ENCODE measurements at places on chromosomes 1 and 21.

DNA sequence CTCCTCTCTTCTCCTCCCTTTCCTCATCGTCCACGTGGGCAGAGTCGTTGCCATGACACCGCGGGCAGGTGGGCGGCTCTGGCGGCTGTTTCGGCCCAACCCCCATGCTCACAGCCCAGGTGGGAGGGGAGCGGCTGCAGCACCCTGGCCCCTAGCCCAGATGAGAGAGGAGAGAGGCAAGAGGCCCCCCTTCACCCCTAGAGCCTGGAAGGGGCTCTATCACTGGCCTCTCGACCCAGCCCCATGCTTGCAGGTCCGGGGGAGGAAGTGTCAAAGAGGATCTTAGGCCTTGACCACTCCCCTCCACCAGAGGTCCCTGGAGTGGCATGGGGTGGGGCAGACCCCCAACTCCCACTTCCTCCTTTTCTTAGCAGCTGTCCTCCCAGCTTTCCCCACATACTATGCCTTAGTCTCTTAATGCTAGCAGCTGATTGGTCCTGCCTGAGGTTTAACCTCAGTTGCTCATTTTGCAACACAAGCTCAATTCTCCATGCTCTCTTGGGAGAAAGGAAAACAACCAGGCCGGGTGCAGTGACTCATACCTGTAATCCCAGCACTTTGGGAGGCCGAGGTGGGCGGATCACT is 10.4 kb downstream of the DLGAP3 start:
- no peak overlapping the region for H3K4me3 ChIP-seq
- H3K4me1 ChIP-seq = no peaks in the 10 kb centered on the region
- H3K27ac ChIP-seq = no peak overlapping the region
- no peaks in the 10 kb centered on the region for H3K36me3 ChIP-seq

DNA sequence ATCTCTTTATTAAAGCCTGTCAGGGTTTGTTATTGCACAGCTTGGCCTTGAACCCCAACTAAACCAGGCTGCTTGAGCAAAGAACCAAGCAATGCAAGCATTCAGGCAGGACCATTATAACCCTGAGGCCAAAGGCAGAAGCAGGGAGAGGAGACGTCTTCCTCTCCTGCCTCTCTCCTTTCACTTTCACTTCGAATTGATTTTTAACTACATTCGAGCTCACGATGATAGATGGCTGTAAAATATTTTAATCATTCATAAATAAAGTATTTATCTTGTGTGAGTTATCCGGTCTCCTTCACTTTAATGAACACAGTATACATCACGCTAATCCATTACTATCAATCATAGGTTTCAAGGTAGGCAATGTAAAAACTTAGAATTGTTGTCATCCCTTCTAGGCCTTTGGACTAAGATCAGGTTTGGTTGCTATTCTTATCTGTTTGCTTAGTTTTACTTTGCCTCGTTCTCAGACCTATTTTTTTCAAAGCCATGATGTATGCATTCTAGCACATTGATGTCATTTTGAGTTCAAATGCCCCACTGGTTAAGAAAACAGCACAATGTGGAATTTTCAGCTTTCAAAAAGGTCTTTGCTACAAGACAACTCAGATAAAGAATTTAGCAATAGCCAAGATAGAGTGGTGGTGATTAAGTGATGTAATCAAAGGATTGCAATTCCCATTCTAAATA is 480.2 kb upstream of the RUNX1 start:
- DNase-seq = no peak
- peaks cover 26% of the 10 kb centered on the region for H3K4me1 ChIP-seq
- H3K27me3 ChIP-seq = no peaks in the 10 kb centered on the region
- no peak overlapping the region for H3K27ac ChIP-seq
- H3K4me3 ChIP-seq = no peak overlapping the region
- no peaks in the 10 kb centered on the region for H3K36me3 ChIP-seq

DNA sequence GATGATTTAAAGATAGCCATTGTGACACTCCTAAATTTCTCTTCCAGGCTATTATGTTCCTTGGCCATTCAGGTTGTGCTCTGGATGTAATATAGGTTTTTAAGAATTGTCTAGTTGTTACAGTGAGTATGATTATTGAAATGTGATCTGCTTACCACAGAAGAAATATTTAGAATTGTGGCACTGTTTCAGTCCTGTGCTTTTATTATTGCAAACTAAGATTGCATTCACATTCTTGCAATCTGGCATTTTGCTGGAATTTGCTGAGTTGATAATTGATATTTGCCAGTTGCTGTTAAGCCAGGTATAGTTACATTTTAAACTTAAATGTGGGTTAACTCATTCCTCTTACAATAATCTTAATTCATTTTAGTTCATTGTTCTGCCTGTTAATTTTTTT is 22.3 kb downstream of the EXO1 start:
- no peak overlapping the region for H3K27ac ChIP-seq
- no peak for DNase-seq
- no peaks in the 10 kb centered on the region for H3K27me3 ChIP-seq
- no peaks in the 10 kb centered on the region for H3K4me1 ChIP-seq
- no peak overlapping the region for H3K4me3 ChIP-seq
- H3K36me3 ChIP-seq = peaks cover 3% of the 10 kb centered on the region

GRCh38 chr1:39590546-39590945 is 14.0 kb upstream of the PABPC4 start:
- H3K27ac ChIP-seq = no peak overlapping the region
- H3K27me3 ChIP-seq = peaks cover 14% of the 10 kb centered on the region
- H3K36me3 ChIP-seq = no peaks in the 10 kb centered on the region
- H3K4me1 ChIP-seq = no peaks in the 10 kb centered on the region
- DNase-seq = peak; percentile 38
- no peak overlapping the region for H3K4me3 ChIP-seq

GRCh38 chr1:188906921-188907641 is 1570.6 kb downstream of the BRINP3 start:
- no peak overlapping the region for H3K4me3 ChIP-seq
- DNase-seq = no peak
- no peak overlapping the region for H3K27ac ChIP-seq
- H3K4me1 ChIP-seq = no peaks in the 10 kb centered on the region
- H3K36me3 ChIP-seq = no peaks in the 10 kb centered on the region

DNA sequence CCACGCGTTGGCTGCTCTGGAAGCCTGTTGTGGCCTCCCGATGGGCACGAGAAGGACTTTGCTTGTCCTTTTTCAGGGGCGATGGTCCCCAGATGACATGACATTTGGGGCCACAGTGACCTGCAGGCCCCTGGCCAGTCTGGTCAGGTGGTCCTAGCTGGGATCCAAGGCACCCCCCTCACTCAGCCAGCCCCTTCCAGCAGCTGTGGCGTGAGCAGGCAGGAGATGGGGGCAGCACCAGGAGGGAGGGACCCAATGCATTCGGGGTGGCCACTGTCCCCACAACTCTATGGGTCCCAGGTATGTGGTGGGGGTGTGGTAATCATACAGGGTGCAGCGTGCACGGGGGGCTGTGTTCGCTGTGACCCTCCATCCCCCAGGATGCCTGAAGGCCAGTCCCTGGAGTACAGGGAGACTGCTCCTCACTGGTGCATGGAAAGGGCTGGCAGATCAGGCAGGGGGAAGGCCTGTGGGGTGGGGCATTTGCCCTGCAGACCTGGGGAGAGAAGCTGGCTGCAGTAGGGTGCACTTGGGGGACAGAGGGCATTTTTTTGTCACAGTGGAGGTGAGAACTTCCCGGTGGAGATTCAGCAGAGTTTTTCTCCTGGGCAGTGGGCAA is 31.7 kb downstream of the WNT3A start:
- no peak overlapping the region for H3K4me3 ChIP-seq
- no peak overlapping the region for H3K27ac ChIP-seq
- peaks cover under 1% of the 10 kb centered on the region for H3K36me3 ChIP-seq

- H3K4me3 ChIP-seq = no peak overlapping the region
- H3K4me1 ChIP-seq = peaks cover 18% of the 10 kb centered on the region
- DNase-seq = no peak
- H3K27me3 ChIP-seq = no peaks in the 10 kb centered on the region
- H3K36me3 ChIP-seq = peaks cover 3% of the 10 kb centered on the region
- no peak overlapping the region for H3K27ac ChIP-seq
Observed at GRCh38 chr1:244049162-244050013, 1.7 kb upstream of the ZBTB18 start.

Measured in chondrocyte (in vitro differentiated cells).